ENCODE measurements at places on chromosomes 13 and 19.

- no peak for DNase-seq
Observed at GRCh38 chr13:48530833-48531232, 2.0 kb downstream of the RCBTB2 start.

GRCh38 chr13:112721198-112722104 is 31.6 kb downstream of the ATP11A start:
- no peak for DNase-seq

DNA sequence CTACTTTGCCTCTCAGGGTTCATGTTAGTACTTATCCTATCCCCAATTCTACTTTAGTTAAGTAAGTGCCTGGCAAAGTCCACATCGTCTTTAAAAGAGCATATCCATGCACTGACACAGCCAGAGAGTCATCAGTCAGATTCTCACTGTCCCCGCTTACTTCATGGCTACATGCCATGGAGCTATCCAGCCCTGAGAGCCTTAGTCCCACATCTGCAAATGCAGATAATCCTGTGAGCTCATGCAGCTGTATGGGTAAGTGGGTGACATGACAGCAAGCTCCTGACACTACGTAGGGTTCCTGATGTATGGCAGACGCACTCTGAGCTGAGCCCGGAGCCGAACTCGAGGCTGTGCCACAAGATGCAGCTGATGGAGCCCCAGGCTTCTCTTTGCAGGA is 661.5 kb downstream of the LIG4 start:
- DNase-seq: no peak

GRCh38 chr19:1384478-1385110 is 887 bp downstream of the NDUFS7 start:
- DNase-seq: no peak

- no peak for DNase-seq
Observed at GRCh38 chr19:49231389-49231788, 73.8 kb downstream of the TRPM4 start.

DNA sequence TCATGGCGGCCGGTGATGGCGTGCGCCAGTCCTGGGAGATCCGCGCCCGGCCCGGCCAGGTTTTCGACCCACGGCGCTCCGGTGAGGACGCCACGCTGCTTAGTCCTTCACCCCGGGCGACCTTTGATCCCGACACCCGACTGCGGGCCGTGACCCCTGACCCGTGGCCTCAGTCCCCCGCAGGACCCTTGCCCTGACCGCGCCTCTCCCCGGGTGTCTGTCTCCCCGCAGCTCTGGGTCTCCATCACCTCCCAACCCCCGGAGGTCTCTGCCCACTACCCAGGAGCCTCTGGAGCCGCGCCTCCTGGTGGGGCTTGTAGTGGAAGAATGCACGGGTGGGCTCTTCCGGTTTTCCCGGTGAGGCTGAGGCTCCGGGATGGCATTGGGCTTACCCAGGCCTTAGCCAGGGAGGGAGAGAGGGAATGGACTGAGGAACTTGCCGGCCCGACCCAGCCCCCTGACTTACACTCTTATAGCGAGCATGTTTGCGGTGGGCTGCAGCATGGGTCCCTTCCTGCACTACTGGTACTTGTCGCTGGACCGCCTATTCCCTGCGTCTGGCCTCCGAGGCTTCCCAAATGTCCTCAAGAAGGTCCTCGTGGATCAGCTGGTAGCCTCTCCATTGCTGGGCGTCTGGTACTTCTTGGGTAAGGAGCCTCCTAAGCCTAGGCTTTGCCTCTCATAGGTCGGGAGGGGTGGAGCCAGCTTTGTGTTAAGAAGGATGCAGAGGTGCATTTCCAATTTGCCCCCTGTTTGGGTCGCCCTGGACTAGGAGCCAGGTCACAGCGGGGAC is 566 bp downstream of the MPV17L2 start:
- no peak for DNase-seq

All from MV-4-11 (cell line).